Left ventricle myocardium superior (tissue), 1 donor: ENCODE measurements at places on chromosomes 2 and 18.

GRCh38 chr2:147242445-147242844 is 602.4 kb upstream of the ACVR2A start:
- no peak for DNase-seq

GRCh38 chr2:144213797-144214196 is 306.1 kb downstream of the ZEB2 start:
- DNase-seq: no peak

DNA sequence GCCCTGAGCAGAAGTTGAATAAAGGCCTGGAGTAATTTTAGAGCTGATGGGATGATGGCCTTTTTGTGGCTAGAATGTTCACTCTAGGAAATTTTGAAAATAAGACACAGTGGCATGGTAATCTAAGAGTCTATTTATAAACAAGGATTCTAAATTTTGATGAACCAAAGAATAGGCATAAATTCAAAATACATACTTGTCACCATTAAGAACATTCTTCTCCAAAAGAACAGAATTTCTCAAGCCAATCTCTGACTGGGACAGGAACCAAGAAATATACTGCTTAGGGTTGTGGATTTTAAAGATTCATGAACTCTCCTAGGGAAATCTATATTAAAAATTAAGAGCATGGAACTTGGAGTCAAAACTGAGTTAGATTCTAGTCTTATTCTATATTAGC is 98.2 kb upstream of the SETBP1 start:
- DNase-seq: no peak

GRCh38 chr2:219522111-219523030 is 8.1 kb downstream of the ASIC4 start:
- DNase-seq: peak; percentile 42

GRCh38 chr2:97999536-97999935 is 3.8 kb upstream of the TMEM131 start:
- DNase-seq: no peak

GRCh38 chr2:120373424-120373823 is 27.5 kb downstream of the INHBB start:
- DNase-seq: peak; percentile 18

DNA sequence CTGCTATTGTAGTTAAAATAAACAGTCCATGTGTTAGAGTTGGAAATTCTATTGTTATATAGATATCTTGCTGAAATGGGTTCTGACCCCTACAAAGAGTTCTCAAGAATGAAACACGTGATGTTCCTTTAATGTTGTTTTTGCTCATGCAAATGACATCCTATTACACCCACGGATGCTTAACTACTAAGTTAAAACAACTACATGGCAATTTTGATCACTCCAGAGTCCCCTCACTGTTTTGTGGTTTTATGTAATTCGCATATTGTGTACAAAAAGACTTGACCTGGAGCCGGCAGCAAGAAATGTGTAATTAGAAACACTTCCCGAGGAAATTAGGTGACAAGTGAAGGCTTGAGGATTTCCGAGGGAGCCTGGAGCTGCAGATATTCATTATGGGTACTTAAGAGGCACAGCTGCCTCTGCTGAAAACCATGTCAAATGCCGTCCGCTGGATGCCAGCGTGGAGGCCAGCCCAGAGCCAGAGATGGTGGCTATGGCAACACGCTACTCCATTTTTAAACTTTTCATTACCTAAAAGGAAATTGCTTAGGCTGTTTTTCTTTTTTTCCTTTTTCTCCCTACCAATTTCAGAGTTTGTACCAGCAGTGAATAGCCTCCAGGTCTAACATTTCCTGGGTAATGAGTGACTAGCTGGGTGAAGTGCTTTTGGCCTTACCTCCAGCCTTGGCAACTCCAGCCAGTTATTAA is 21.0 kb upstream of the CABLES1 start:
- no peak for DNase-seq

- DNase-seq: no peak
These were observed 47.0 kb downstream of the RAPGEF4 start for GRCh38 chr2:172782506-172783164.

DNA sequence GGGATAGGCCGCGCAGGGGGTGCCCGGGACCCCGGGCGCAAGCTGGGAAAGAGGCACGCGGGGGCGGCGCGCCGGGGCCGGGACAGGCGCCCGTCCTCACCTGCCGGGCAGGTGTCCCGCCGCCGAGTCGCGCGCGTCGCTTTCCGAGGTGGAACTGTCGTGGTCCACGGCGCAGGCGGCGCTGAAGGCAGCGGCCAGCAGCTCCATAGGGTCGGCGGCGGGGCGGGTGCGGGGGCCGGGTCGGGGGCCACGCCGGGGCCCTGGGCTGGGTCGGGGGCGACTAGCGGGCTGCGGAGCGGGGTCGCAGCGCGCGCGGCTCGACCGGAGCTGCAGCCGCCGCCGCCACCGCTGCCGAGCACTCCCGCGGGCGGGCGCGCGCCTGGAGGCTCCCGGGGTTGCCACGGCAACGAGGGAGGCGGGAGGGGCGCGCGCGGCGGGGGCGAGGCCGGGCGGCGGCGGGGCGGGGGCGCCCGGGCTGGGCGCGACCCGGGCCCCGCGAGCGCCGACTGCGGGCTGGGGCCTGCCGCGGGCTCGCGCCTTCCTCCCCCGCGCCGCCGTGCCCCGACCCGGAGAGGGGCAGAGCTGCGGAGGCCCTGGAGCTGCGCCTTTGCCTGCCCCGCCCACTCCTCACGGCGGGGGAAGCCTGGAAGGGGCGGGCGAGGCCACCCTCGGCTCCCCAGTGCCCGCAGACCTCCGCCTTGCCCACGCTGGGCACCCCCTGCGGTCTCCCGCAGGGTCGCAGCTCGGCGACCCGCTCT is 57.9 kb downstream of the SNORC start:
- no peak for DNase-seq

- DNase-seq: no peak
These were observed 53.2 kb upstream of the POMC start for GRCh38 chr2:25221579-25221978.

DNA sequence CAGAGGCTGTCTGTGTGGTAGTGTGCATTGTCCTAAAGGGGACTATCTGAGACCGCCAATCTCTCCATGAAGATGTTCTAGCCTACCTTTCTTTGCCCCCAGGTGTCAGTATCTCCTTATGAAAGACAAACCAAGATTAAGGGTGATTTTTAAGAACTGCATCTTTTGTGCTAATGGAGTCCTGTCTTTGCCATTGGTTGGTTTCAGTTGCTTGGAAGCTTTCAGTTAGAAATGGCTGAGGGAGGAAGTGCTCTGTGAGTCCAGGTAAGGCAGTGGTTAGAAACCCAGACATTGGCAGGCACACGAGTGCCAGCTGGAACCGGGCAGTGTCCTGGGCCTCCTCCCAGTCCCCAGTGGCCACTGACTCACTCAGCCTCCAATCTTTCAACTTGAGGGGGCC is 111.3 kb downstream of the DOCK10 start:
- no peak for DNase-seq

- no peak for DNase-seq
These were observed 39.8 kb downstream of the IWS1 start for GRCh38 chr2:127486247-127487058.

GRCh38 chr18:13431886-13432285 is 213.3 kb downstream of the LDLRAD4 start:
- DNase-seq: no peak

- no peak for DNase-seq
These were observed 72.0 kb downstream of the GALNT1 start for GRCh38 chr18:35653392-35654135.

DNA sequence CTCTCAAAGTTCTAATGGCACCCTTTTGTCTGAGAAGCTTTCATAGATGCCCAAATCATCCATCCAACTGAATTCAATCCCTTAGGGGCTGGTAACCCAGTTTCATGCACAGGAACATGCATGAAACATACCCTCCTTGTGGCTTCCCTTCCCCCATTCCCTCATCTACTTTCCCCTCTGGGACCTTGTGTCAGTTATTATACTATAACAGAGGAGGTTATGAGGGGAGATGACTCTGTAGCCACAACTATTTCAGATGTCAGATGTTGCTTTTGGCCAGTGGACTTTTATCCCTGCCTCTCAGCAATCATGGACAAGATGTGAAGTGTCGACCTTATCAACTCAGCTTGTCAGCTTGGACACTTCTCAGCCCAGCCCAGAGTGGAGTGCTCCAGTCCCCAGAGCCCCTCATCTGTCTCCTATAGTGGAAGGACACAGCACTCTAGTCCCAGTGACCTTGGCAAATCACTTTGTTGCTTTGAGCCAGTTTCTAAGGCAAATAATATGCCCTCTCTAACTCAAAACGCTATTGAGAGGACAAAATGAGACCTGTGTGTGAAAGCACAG is 8.4 kb downstream of the DHRS9 start:
- DNase-seq: no peak

DNA sequence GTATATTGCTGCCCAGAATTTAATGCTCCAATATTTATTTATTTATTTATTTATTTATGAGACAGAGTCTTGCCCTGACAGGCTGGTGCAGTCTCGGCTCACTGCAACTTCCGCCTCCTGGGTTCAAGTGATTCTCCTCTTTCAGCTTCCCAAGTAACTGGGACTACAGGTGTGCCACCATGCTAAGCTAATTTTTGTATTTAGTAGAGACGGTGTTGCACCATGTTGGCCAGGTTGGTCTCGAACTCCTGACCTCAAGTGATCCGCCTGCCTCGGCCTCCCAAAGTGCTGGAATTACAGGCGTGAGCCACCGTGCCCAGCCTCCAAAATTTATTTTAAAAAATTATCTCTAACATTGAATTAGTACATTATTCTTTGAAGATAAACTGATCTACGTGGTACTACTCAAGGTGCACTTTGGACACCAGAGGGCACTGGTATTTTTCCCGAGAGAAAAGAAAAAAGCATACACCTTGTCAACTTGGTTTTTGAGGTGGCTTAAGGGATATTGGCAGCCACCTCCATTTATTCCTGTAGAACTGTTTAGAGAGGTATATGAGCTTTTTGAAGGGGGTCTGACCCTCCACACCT is 1.4 kb upstream of the IDH1 start:
- no peak for DNase-seq

GRCh38 chr2:34349527-34349926 is 750.4 kb upstream of the FAM98A start:
- no peak for DNase-seq

DNA sequence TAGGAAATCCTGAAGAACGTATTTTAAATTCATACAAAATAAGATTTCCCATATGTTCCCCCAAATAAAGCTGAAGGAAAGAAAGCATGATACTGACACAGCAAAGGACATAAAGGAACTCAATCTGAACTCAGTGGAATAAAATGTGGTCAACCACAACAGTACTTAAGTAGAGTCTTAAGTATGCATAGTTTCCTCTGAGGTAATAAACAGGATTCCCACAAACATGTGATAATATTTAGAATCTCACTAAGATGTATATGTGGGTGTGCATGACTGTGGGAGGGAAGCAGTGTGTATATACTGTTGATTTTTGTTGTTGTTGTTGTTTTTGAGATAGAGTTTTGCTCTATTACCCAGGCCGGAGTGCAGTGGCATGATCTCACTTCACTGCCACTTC is 69.3 kb downstream of the NOL10 start:
- no peak for DNase-seq

- peak; percentile 38 for DNase-seq
These were observed 1.2 kb upstream of the ST6GAL2 start for GRCh38 chr2:106886916-106887758.

DNA sequence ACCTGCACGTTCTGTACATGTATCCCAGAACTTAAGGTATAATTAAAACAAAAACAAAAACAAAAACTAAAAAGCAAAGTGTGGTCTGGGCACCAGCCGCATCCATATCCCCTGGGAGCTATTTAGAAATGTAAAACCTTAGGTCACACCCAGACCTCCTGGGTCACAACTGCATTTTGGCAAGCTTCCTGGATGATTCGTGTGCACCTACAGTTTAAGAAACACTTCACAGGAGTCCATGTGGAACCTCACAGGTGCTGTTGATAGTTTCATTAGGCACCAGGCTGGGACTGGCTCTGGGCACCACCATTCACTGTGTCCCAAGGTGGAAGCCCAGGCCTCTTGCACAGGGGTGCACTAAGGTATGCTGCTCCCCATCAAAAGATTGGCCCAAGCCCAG is 103.6 kb upstream of the BOD1L2 start:
- DNase-seq: no peak

DNA sequence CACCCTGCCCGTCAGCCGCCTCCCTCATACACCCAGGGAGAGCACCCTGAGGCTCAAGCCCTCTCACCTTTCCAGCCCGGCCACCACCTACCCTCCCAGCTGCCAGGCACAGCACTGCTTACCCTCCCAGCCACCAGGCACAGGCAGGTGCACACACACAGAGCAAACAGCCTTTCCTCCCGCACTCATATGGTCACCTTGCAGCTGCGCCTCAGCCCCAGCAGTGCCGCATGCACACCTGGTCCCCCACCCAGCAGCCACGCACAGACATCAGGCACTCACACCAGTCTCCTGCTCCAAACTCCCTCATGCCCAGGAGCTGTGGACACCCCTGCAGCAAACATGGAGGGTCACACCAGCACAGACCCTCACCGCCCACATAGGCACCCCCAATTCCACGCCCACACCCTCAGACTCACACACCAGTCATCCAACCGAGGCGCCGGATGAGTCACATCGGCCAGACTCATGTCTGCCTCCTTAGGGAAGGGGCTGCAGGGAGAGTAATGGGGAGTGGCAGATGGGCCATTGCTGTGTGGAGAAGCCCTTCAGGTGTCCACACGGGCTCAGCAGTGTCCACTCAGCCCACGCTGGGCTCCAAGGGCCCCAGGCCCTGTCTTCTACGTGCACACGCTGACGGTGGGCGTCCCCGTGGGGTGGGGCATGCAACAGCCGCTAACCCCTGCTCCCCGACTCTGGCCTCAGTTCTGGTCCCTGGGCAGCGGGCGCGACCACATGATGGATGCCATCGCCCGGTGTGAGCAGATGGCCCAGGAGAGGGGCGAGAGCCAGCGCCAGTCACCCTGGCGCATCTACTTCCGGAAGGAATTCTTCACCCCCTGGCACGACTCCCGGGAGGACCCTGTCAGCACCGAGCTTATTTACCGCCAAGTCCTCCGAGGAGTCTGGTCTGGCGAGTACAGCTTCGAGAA is 22.3 kb upstream of the GPR17 start:
- peak; percentile 28 for DNase-seq

GRCh38 chr2:188272121-188272520 is 19.6 kb upstream of the GULP1 start:
- DNase-seq: no peak

- no peak for DNase-seq
These were observed 322.6 kb upstream of the REV1 start for GRCh38 chr2:99812426-99812825.

DNA sequence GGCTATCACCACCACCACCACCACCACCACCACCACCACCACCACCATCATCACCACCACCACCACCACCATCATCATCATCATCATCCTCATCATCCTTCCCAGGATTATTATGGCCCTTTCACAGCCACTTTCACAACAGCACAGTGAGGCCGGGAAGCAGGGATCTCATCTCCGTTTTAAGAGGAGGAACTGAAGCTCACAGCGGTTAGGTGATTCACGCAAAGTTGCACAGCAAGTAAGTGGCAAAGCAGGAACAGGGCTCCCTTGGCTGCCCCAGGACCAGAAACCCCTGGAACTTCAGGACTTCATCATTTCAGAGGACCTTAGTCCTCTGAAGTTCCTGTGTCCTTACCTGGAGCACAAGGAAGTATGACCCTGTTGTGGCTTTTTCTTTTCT is 26.8 kb downstream of the MRPL35 start:
- DNase-seq: no peak
